Stimulated activated effector memory CD8-positive, alpha-beta T cell treated with anti-CD3 and anti-CD28 coated beads, Interleukin-12 subunit alpha, Interleukin-12 subunit beta, amount 100 ng/mL, for 72 hours (primary cell): ENCODE measurements at places on chromosomes 12 and 14.

- DNase-seq = no peak
Observed at GRCh38 chr14:22296088-22296487, 292.9 kb downstream of the DAD1 start.

GRCh38 chr14:38507299-38507698 lies 251.4 kb upstream of the CLEC14A start:
- no peak for DNase-seq

GRCh38 chr12:95395696-95396095 lies 78.3 kb upstream of the METAP2 start:
- DNase-seq = no peak

- DNase-seq = no peak
Observed at GRCh38 chr12:49987625-49988303, 15.0 kb downstream of the AQP6 start.

DNA sequence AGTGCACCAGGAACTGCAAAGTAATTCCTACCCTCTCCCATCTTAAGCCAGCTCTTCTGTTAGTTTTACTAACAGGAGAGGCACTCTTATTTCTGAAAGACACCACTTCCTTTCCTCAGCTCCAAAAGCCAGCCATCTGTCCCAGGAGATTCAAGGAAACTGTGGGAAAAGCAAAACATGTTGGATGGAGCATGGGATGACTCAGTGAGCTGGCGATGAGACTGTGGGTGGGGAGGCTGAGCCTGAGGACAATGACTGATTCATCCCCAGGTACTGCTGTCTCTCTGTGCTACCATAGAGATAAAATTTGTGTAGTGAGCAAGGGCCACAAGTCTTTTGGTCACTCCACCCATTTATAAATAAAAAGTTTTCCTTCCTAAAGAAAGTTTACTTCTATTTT lies 141.4 kb downstream of the MYRFL start:
- DNase-seq = no peak

DNA sequence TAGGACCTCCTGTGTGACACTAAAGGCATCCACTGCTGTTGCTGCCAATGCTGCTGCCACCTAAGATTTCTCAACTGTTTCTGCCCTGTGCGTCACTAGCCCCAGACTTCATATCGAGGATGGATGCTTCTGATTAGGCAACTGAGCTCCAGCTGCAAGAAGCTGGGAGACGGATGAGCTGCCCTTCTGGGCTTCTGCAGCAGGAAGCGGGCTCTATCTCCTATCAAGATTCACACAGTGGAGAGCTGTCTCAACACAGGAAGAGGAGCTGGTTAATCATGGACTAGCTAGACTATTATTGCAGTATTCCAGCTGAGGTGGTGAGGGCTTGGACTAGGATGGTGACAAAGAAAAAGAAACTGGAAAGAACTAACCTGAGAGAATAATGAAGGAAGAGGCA lies 59.2 kb upstream of the PELI2 start:
- DNase-seq = no peak

- DNase-seq = no peak
Observed at GRCh38 chr14:106501898-106502297, 975.5 kb downstream of the TMEM121 start.

GRCh38 chr12:67070604-67071003 lies 198.6 kb upstream of the CAND1 start:
- DNase-seq = no peak

GRCh38 chr12:3931206-3931605 lies 58.0 kb upstream of the PARP11 start:
- no peak for DNase-seq

GRCh38 chr12:117047810-117048584 lies 51.2 kb downstream of the TESC start:
- no peak for DNase-seq

DNA sequence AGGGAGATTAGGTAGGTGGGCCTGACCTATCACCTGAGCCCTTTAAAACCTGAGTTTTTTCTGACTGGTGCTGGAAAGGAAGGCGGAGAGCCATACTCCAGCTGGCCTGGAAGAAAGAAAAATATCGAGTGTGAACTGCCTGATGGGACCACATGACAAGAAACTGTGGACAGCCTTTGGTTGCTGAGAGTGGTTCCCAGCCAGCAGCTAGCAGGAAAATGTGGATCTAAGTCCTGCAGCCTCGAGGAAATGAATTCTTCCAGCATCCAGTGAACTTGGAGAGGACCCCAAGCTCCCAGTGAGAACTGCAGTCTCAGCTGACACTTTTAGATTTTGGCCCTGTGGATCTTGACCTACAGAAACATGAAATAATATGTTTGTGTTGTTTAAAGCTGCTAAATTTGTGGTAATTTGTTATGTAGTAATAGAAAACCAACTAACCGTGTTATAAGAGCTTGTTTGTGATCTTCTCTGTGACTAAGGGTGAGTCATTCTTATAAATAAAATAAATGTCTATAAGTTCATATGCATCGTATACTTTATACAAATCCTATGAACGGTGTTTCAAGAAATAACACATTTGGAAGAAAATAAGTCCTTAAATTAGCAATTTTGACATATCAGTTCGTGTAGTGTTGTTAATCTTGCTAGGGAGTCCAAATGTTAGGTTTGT lies 359.6 kb downstream of the BMP4 start:
- no peak for DNase-seq

DNA sequence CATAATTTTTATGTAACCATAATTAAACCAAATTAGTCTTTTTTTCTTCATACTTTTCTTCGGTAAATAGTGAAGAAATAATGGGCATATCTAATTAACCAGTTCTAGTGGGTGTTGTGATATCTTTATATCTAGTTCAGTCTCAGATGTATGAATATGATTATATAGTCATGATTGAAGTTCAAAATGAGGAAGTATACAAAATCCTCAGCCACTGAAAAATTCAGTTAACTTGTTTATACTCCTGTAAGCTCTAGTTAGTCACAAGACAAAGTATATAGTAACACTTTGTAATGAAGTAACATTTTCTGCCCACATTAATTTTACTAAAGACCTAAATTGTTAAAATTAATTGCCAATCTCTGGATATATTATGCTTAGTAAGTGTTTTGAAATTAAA lies 46.5 kb downstream of the CAND1 start:
- DNase-seq = no peak

DNA sequence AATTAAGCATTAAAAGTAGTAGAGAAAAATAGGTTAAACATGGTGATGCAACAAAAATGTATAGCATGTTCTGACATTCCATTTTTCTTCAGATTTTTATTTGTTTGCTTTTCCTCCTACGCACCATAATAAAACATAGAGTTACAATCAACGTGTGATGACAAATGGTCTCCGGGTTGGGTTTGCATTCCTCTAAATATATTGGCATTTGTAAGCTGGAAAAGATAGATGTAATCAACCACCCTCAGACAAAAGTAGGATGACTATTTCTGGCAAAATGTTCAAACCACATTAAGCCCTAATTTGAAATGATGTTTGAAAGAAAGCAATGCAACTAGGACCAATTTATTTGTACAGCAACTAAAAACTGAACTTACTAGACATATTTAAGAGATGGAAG lies 58.4 kb downstream of the SLC25A21 start:
- no peak for DNase-seq

DNA sequence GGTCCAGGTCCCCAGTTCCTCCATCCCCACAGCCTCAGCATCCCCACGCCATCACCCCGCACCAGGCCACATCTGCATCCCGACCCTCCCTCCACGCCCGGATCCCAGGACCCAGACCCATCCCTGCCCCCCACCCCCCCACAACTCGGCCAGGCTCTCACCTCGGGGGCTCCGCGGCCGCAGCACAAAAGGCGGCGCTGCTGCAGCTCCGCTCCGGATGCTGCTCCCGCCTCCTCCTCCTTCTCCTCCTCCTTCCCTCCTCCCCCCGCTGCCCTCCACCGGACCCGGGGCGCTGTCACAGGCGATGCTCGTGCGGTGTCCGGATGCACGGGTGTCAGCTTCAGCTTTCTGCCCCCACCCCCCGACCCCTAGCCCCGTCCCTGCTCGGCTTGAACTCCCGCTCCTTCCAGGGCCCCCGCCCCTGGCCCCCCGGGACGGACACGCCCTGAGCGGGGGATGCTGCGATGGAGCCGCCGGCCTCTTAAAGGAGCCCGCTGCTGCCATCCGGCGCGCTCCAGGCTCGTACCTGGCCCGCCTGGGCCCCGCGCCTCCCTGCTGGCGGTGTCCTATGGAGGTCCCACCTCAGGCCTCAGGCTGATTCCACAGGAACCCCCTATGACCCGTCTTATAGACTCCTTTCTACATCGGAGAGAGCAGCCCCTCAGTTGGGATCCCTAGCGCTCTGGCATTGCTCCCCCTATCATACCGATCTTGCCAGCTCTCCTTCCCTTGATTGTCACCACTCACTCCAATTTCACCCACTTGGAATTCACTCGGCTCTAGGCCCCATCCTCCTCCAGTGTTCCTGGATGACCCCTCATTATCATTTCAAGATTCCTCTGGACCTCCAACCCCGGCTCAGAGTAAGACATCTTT lies at the start of gene MAP3K12:
MAP3K12 (minus strand) TSS at position 193 of the 876 bp plus-strand sequence. CDS start 12,067 bp downstream, outside the sequence.
- DNase-seq = peak; percentile 87

GRCh38 chr12:130686511-130686991 lies 29.5 kb downstream of the RIMBP2 start:
- DNase-seq = no peak

GRCh38 chr12:65902500-65902899 lies 78.2 kb downstream of the HMGA2 start:
- DNase-seq = no peak

GRCh38 chr14:102528431-102529170 lies 19.0 kb upstream of the ANKRD9 start:
- no peak for DNase-seq

DNA sequence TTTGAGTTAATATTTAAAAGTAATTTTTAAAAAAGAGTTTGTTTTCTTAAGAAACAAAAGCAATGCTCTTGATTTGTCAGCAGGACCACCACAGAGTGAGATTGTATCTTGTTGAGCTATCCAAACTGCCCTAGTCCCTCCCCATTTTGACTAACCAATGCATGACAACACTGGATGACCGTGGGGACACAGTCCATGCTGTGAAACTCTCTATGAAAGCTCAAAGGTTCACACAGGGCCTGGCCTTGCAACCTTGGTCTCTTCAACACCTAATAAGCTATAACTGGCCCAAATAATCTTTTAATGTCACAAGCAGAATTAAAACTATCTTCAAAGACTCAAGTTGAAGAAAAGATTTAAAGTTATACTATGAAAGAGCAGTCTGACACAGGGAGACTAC lies 13.5 kb downstream of the ETFRF1 start:
- no peak for DNase-seq

DNA sequence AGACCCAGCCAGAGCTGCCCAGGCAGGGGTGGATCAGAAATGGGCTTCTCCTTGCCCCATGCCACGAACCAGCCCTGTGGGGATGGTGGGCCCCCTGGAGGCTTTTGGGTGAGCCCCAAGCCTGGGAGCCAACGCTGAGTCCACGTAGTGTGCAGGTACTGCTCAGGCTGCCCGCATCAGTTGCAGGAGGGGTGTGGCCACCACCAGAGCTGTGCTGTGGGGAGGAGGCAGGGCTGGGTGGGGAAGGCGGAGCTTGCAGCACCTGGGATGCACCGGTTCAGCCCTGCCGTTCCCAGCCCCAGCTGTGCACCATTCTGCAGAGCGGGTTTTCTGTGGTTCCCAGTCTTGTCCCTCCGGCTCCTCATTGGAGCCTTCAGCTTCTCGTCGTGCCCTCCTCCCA lies 36.3 kb downstream of the IL31 start:
- no peak for DNase-seq

- peak; percentile 64 for DNase-seq
Observed at GRCh38 chr12:11553871-11554533, 95.5 kb upstream of the ETV6 start.

DNA sequence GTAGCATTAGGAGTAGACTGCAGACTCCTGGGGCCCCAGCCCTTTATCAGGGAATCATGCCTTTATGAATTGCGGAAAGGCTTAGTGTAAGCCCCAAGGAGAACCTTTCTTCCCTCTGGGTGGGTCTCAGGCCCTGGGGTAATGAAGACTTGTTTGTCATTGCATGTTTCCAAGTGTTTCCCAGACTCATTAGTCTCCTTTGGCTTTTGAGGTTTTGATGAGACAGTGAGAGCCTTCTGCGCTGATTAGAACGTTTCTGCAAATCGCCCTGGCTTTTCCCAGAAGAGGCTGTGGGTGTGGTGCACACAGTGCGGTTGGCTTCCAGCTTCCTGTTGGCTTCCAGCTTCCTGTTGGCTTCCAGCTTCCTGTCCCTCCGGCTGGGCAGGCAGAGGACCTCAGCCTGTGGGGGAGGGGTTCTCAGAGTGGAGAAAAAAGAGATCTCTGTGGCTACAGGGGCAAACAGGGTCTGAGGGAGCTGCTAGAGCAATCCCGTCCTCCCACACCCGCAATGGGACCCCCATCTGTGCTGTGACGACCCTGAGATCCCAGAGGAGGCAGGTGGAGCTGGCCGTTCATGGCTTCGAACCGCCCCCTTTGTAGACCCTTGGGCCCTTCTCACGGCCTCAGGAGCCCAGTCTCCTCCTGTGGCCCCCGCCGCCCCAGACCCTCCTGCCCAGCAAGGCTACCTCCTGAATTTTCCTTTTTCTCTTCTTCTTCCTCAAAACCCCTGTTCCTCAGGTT lies 42.1 kb downstream of the GPR68 start:
- no peak for DNase-seq

GRCh38 chr14:96079066-96079465 lies 39.9 kb downstream of the C14orf132 start:
- DNase-seq = no peak

GRCh38 chr14:102220031-102220430 lies 80.3 kb downstream of the WDR20 start:
- DNase-seq = no peak

DNA sequence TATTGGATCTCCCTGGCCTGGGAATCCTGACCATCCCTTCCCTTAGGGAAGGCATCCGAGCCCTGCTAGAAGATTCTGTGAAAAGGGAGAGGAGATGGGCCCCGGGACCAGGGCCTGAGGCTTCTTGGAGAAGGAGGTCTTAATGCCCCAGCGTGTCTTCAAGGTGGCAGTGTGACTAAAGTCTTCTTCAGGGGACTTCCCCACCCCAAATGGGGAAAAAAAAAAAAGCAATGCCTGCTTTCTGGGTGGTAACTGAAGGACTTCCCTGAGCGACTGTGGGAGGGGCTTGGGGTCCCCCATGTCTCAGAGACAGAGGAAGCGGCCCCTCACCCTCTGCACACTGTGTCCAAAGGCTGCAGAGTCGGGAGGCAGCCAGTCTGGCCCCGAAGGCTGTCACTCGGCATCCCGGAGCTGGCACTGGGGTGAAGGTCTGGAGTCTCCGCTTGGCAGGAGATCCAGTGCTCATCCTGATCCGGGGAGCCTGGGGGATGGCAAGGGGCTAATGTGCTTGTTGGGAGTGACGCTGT lies 7.8 kb upstream of the PGF start:
- no peak for DNase-seq

DNA sequence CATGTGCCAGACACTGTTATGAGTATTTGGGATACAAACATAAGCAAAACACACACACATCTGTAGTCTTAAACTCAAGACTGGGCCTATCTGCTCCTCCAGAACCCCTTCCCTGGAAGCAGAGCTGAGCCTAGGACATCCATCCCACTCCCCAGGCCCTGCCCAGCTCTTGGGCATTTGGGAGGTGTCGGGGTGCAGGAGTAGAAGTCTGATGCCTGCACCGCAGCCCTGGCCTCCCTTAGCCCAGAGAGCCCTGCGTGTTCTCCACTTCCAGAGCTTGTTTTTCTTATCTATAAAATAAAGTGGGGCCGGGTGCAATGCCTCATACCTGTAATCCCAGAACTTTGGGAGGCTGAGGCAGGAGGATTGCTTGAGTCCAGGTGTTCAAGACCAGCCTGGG lies 11.7 kb downstream of the HSP90AA1 start:
- DNase-seq = no peak
